ENCODE measurements at places on chromosomes 3 and 15. TPM values are rescaled to one million over a fixed set of nuclear protein-coding genes. Genes with fewer than 3 reads are reported as not detected.

Gene TRIM42
- total RNA-seq = not detected

Gene MYO1E
- 54.2 TPM for total RNA-seq

- DNase-seq = no peak
Observed at GRCh38 chr3:150248888-150249681, 159.0 kb upstream of the TSC22D2 start.

GRCh38 chr3:42159147-42159546 is 68.0 kb downstream of the TRAK1 start:
- no peak for DNase-seq

DNA sequence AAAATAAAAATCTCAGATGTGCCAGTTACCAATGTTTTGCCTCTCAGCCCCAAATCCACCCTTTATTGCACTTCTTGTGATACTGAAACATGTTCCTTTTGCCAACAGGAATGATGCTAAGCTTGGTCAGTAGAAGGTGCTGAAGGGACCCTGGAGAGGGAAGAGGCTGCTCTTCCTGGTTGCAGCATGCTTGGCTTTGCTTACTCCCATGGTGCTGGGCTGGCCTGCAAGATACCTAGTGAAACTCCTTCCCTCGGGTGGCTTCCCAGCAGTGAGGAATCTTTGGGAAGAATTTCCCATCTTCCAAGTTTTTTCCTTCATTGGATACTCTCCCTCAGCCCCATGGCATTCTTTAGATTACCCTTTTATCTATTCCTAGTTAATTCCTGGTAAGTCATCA is 151.8 kb upstream of the TGFBR2 start:
- no peak for DNase-seq

DNA sequence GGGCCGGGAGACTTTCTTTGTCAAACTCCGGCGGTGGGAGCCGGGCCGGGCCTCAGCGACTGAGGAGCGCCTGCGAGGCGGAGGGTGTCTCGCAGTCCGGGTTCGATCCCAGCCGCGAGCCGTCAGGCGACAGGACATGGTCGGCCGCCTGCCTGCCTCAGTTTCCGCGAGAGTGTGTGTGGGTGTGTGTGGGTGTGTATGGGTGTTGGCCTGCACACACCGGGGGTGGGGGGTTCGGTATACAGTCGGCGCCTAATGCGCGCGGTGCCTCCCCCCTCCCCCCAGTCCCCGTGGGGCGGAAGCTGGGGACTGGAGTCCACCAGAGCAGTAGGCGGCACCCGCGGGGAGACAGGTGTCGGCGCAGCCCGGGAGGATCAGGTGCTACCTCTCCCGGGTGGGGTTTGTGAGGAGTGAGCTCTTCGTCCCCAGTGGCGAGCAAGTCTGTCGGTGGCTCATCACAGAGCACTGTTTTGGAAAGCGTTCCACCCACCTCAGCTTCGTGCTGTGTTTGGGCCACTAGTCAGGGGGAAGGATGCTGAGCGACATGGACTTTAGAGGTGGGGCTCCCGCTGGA is 246.3 kb downstream of the GOLGA6L6 start:
- no peak for DNase-seq

- DNase-seq = no peak
Observed at GRCh38 chr3:22349215-22349851, 598.3 kb upstream of the ZNF385D start.

DNA sequence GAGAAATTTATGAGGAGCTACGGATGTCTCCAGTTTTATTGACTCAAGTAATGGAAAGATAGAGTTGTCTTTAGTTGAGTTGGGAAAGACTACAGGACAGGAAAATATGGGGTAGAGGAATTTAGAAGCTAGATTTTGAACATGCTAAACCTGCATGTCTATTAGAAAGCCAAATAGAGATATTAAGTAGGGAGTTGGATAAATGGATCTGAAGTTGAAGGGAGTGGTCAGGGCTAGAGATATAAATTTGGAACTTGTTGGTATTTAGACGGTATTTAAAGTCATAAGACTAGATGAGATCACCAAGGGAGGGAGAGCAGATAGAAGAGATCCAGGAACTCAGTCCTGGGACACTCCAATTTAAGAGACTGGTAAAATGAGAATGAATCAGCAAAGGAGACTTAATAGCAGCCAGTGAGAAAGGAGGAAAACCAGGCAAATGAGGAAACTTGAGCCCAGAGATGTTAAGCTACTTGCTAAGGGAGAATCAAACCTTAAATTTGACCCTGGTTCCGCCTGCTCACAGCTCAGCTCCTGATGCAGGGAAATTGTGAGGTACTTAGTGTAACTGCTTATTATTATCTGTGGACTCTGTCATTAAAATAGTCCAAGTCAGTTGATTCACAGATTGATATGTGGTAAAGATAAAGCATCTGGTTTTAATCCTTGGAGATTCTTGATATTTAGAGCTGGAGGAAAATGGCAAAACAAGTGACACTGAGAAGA is 35.8 kb downstream of the ABI3BP start:
- no peak for DNase-seq

All from mesothelial cell of epicardium (in vitro differentiated cells).